CD8-positive, alpha-beta T cell (primary cell): ENCODE measurements at places on chromosomes 16 and 17. TPM values are rescaled to one million over a fixed set of nuclear protein-coding genes. Genes with fewer than 3 reads are reported as not detected.

IL34 gene
- 0.84 TPM for total RNA-seq

MFAP4 gene
- not detected for total RNA-seq

CCL18 gene
- total RNA-seq: not detected

TAOK2 gene
- total RNA-seq: 12.8 TPM

MAZ gene
- total RNA-seq: 203 TPM

BCO1 gene
- total RNA-seq: not detected

NEUROD2 gene
- total RNA-seq: not detected

HOXB9 gene
- not detected for total RNA-seq

SHISA9 gene
- not detected for total RNA-seq

VTN gene
- total RNA-seq: 0.49 TPM

PCGF2 gene
- total RNA-seq: not detected

SLC35G6 gene
- total RNA-seq: not detected

C16orf82 gene
- not detected for total RNA-seq

BCAR1 gene
- total RNA-seq: not detected

TP53TG3F gene
- total RNA-seq: not detected

SLC5A10 gene
- not detected for total RNA-seq

FASN gene
- 245 TPM for total RNA-seq

ST6GALNAC1 gene
- not detected for total RNA-seq

KRT33A gene
- not detected for total RNA-seq

PNMT gene
- 0.43 TPM for total RNA-seq

TNFSF13 gene
- total RNA-seq: 1.1 TPM

CLEC3A gene
- total RNA-seq: not detected

CAMTA2 gene
- total RNA-seq: 40.1 TPM

STH gene
- total RNA-seq: not detected

FOXF1 gene
- total RNA-seq: not detected

ADAM11 gene
- 0.76 TPM for total RNA-seq

SLC25A10 gene
- total RNA-seq: 5.4 TPM

PDPR gene
- 18.6 TPM for total RNA-seq
